ENCODE measurements at places on chromosomes 13 and 19. TPM values are rescaled to one million over a fixed set of nuclear protein-coding genes. Genes with fewer than 3 reads are reported as not detected.

Gene LHB
- total RNA-seq, result not detected

Gene EID2
- total RNA-seq, result 16.4 TPM

- no peak overlapping the region for H3K27ac ChIP-seq
- H3K4me3 ChIP-seq, result no peak overlapping the region
- no peak for DNase-seq
- H3K4me1 ChIP-seq, result no peaks in the 10 kb centered on the region
- no peaks in the 10 kb centered on the region for H3K27me3 ChIP-seq
- no peaks in the 10 kb centered on the region for H3K36me3 ChIP-seq
These were observed 7.2 kb upstream of the RFX2 start for GRCh38 chr19:6117534-6117933.

GRCh38 chr19:4357095-4357797, 13.9 kb downstream of the MPND start:
- DNase-seq, result peak; percentile 65
- H3K27ac ChIP-seq, result no peak overlapping the region
- no peak overlapping the region for H3K4me3 ChIP-seq

DNA sequence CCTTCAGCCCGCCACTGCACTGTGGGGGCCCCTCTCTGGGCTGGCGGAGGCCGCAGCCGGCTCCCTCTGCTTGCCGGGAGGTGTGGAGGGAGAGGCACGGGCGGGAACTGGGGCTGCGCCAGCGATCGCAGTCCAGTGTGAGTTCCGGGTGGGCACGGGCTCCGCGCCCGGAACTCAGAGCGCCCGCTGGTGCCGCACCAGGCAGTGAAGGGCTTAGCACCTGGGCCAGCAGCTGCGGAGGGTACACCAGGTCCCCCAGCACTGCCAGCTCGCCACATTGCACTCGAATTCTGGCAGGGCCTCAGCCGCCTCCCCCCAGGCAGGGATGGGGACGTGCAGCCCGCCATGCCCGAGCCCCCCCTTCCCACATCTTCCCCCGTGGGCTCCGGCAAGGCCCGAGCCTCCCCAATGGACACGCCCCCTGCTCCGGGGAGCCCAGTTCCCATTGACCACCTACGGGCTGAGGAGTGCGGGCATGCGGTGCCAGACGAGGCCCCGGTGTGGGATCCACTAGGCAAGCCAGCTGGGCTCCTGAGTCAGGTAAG, 135.9 kb upstream of the RFC3 start:
- no peaks in the 10 kb centered on the region for H3K36me3 ChIP-seq
- no peak overlapping the region for H3K27ac ChIP-seq
- H3K4me1 ChIP-seq, result peaks cover 5% of the 10 kb centered on the region
- no peaks in the 10 kb centered on the region for H3K27me3 ChIP-seq

All from sigmoid colon (tissue), 7 donors.